H1 (cell line): ENCODE measurements at places on chromosomes 6 and 20. TPM values are rescaled to one million over a fixed set of nuclear protein-coding genes. Genes with fewer than 3 reads are reported as not detected.

DNA sequence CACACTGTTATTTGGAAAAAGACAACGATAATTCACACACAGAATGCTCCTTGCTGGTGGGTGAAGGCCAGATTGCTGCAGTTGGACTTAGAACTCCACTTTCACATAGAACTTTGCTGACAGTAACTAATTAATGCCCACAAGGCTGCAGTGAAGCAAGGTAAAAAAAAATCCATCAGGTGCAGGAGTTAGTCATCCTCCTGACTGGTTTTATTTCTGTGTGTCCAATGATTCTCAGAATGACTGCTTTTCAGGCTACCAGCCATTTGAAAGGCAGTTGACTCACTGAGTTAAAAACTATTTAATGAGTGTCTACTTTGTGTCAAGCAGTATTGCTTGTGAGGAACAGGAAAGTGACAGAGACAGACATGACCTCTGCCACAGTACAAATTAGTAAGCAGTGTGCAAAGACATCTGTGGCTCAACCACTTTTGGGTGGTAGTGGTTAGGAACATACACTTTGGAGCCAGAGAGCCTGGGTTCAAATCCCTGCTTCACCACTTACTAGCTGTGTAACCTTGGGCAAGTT is 41.9 kb downstream of the ELOVL5 start:
- H3K27me3 ChIP-seq: no peaks in the 10 kb centered on the region
- H3K4me3 ChIP-seq: no peak overlapping the region
- H3K36me3 ChIP-seq: no peaks in the 10 kb centered on the region
- DNase-seq: no peak

DNA sequence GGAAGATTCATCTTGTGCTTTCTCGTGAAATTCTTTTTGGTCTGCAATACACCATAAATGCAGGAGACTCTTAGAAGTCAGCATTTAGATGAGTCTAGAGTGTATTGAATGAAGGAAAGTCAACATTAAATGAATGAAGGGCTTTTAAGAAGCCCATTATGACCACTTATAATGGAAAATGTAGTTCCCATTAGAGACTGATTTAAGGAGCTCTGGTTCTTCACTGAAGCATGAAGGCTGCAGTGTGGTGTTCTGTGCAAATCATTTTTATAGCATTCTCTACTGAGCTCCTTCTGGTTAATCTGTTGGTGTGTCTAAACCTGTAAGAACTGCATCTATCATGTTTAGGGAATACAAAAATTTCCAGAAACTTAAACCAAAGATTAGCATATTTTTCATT is 19.7 kb downstream of the NCOA7 start:
- no peak overlapping the region for H3K4me3 ChIP-seq
- H3K4me1 ChIP-seq: no peaks in the 10 kb centered on the region
- no peak for DNase-seq
- H3K36me3 ChIP-seq: no peaks in the 10 kb centered on the region

DNA sequence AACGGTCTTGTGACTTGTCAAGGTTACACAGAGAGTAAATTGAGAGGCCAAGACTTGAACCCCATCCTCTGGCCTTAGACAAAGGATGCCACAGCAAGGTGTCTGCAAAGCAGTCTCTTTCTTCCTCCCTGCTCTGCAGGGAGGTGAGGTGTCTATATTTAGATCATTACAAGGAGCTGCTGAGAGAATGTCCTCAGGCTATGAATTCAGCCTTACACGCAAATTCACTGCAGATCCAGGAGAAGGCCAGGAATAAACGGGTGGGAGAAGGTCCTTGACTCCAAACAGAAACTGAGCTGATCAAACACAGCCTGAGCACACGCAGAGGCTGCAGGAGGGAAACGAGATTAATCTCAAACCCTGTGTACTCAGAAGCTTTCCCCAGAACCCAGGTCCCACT is 48.6 kb upstream of the PTPRT start:
- H3K27me3 ChIP-seq: no peaks in the 10 kb centered on the region
- no peak for DNase-seq
- peaks cover 5% of the 10 kb centered on the region for H3K4me1 ChIP-seq
- H3K27ac ChIP-seq: no peak overlapping the region

DNA sequence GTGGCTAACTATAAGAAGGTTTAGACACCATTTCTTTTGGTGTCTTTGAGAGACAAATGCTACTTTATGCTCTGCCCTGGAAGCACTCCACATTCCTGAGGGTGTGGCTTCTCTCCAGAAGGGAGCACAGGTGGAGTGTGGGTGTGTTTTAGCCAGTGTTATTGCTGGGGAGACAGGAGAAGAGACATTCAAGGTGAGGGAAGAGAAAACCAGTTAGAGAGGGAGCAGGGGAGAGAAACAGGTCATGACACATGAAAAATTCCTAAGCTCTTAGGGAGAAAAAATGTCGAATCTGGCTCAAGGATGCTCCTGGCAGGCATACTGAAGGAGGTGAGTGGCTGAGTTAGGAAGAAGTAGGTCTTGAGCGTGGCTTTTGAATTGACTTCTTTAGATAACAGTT is 292.8 kb downstream of the CLIC5 start:
- no peak for DNase-seq
- H3K4me1 ChIP-seq: no peaks in the 10 kb centered on the region
- no peak overlapping the region for H3K27ac ChIP-seq
- H3K27me3 ChIP-seq: no peaks in the 10 kb centered on the region

The LPIN3 gene
- 3.9 and 5.1 TPM in 2 replicates for polyA plus RNA-seq

The BYSL gene
- polyA plus RNA-seq: 37.3 and 42.8 TPM in 2 replicates
